ENCODE measurements at places on chromosomes 2 and 18.

DNA sequence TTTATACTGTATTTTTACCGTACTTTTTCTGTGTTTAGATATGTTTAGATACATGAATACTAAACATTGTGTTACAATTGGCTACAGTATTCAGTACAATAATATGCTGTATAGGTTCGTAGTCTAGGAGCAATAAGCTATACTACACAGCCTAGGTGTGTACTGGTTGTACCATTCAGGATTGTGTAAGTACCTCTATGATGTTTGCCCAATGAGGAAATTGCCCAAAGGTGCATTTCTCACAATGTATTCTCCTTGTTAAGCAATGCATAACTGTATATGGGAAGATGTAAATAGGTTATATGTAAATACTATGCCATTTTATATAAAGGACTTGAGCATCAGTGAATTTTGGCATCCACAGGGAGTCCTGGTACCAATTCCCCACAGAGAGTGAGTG, 10.7 kb downstream of the EIF2AK2 start:
- DNase-seq, result no peak

DNA sequence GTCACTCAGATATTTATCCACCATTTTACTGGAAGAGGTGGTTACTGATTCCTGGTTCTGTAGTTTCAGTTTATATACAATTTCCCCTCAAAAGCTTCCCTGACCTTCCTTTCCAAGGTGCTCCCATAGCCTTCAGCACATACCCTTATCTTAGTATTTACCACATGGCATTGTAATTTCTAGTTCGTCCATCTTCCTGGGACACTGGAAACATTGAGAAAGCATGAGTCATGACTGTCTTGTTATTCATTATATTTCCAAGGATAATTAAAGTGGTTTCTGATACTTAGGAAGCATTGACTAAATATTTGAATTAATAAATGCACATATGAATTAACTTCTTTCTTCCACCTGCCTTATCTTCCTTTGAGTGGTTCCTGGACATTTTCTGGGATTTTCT, 203.8 kb downstream of the ETAA1 start:
- no peak for DNase-seq

DNA sequence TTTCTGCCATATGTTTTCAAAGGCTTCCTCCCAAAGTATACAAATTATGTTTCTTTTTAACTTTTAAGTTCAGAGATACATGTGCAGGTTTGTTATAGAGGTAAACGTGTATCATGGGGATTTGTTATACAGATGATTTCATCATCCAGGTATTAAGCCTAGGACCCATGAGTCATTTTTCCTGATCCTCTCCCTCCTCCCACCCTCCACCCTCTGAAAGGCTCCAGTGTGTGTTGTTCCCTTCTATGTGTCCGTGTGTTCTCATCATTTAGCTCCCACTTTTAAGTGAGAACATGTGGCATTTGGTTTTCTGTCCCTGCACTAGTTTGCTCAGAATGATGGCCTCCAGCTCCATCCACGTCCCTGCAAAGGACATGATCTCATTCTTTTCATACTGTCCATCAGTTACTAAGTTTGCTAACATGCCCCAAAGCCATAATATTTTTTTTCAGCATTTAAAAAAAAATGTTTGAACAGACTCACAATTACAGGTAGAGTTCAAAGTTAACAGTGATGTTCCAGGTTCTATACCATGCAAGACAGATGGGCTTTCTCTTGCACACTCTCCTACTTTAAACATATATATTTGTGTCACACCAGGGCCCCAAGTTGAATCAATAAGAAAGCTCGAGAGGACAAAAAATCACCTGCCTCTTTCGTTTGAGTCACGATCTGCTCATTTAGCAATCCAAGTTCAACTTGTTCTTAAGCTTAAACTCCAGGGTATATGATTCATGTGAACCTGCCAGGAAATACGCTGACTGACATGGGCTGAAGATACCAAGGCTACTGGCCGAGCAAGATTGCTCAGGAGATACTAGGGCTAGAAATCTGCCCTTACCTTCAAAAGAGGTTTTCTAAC, 77.6 kb downstream of the AP1S3 start:
- DNase-seq, result no peak

GRCh38 chr2:150866431-150866830, 379.0 kb upstream of the RND3 start:
- no peak for DNase-seq

- no peak for DNase-seq
Measured at GRCh38 chr18:51137026-51137729, 60.3 kb downstream of the MEX3C start.

- no peak for DNase-seq
Measured at GRCh38 chr2:223122781-223123180, 70.8 kb downstream of the KCNE4 start.

GRCh38 chr2:63189026-63189425, 138.4 kb downstream of the OTX1 start:
- no peak for DNase-seq

DNA sequence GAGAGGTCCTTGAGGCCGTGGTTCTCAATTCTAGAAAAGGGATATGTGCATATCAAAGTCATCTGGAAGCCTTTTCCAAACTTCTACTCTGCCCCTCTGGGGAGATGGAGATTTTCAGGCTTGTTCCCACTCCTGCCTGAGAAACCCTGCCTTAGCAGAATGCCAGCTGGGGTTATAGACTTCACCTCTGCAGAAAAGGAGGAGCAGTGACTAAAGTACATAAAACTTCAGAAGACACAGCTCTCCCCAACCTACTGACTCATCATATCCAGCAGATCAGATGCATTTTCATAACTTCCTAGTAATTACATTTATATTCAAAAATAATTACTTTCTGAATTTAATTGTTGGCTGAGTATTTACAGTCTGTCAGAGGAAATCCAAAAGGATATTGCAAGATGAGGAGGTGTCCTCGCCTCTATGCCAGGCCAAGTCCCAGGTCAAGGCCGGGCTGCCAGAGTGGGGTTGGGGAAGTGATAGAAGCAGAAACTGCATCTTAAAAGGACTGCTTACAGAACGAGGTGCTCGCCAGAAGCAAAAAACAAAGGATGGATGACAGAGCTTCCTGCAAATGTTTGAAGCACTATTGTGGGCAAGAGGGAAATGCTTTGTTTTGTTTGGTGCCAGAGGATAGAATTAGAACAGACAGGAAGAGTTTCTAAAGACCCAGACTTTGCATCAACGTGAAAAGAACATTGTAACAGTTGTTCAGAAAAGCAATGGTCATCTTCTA, 75.6 kb upstream of the APCDD1 start:
- peak; percentile 20 for DNase-seq

DNA sequence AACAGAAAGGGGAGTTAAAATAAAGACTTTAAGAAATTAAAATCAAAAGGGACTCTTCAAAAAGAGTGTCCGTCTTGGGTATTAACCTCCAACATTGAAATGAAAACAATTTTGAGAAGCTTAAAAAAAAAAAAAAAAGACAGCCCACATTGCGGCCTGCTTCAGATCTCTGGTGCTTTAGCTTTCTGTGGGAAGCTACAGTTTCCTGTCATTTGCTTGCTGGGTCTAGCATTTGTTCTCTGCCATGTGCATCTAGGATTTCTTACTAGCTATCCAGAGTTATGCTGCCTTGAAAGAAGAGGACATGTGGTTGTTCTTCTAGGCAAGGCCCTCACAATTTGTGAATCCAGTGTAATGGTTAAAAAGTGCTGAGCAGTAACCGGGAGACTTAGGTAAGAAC, 375.3 kb downstream of the SLC4A3 start:
- DNase-seq, result no peak

DNA sequence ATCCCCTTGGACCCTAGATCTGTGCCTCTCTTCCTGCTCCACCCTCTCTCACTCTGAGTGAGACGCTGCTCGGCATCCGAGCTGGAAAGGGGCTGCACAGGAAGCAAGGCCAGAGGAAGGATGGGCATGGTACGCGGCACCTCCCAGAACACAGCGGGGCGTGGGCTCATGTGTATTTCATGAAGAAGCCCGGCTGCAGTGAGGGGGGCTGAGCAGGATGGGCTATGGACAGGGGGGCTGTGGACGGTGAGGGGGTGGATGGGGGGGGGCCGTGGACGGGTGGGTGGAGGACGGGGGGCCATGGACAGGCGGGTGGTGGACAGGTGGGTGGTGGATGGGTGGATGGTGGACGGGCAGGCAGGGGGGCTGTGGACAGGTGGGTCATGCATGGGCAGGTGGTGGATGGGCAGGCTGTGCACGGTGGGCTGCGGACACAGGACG, 28.5 kb downstream of the SLC66A2 start:
- DNase-seq, result no peak

GRCh38 chr2:225434014-225434413, 34.5 kb downstream of the NYAP2 start:
- DNase-seq, result no peak

DNA sequence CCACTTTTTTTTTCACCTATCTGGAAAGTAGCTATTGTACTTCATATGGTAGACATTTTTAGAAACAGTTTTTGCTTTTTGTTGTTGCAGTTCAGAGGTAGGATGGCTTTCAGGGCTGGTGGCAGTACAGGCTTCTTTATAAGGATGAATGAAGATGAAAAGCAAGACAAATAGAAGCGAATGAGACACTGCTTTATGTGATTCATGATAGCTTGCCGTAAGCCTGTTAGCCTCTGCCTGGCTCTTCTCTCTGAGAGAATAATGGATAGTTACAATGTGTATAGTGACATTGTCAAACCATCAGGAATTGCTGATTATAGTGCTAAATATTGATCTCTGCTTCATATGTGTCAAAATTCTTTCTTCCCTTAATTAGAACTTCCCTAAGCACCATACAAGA, 173.7 kb downstream of the NR4A2 start:
- DNase-seq, result no peak

GRCh38 chr18:60585670-60586069, 213.1 kb upstream of the MC4R start:
- DNase-seq, result no peak

DNA sequence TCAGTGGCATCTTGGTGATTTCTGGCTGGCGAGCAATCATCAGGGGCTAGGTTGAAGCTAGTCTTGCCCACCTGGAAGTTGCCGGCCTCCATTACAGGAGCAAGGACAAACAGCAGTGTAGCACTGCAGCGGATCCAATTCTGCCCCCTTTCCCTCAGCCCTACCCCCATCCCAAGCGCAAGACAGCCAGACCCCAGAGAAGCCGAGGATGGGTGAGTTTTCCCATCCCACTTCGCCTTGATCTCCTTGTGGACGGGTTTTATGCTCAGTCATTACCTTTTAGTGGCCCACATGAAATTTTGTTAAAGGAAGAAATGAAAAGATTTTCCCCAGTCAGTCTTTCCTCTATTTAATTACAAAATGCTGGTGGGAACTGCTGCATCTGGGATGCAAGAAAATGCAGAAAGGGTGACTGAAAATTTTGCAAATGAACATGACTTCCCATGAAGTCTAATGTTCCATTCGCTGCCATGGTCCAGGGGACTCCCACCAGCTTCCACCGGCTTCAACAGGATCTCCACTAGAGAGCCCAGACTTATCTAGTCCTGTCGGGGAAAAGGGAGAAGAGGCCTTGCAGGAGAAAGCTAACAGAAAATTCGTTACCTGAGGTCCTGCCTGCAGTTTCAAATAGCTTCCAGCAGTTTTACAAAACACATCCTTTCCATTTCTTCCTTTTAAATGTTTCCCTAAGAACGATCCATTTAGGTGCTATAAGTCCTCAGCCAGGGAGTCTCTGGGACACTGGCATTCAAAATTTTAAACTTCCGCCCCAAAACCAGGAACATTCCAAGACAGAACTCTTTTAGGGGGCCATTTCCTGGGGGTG, 1.9 kb upstream of the HOXD9 start:
- no peak for DNase-seq

DNA sequence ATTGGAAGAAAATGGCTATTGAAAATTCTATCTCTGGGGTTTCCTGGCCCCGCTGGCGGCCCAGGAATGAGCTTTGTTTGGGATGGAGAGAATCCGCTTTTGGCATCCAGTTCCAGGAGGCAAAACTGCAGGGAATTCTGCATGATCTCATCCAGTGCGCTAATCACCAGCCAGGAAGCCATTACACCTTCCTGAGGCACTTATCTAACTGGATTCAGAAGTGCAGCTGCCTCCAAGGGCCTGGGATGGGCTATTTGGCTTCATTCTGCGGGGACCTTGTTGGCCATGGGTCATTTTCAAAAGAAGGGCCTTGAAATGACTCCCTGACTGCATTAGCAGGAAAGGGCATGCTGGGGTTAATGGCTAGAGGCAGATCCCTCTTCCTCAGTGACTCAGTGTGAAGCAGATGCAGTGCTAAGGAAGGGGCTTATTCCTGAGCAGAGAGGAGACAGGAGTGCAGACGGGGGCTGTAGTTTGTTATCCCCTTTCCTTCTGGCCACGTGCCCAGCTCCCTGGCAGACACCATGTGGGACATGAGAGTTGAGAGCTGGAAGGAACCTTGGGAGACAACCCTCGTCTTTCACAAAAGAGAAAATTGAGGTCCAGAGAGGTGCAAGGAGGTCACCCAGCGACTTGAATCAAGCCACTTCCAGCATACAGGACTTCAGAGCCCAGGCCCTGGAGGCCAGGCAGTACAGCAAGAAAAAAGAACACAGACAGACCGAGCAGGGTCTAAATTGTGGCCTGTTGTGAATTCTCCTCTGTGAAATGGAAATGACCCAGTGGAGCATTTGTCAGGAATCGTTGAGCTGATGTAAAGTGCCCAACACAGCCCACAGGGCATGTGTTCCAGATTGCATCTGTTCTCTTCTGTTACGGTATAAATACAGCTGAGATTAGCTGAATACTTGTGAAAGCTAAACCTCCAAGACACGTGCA, 161.8 kb downstream of the PRKCE start:
- DNase-seq, result no peak

GRCh38 chr18:30527226-30527625, 515.3 kb downstream of the DSC3 start:
- no peak for DNase-seq

DNA sequence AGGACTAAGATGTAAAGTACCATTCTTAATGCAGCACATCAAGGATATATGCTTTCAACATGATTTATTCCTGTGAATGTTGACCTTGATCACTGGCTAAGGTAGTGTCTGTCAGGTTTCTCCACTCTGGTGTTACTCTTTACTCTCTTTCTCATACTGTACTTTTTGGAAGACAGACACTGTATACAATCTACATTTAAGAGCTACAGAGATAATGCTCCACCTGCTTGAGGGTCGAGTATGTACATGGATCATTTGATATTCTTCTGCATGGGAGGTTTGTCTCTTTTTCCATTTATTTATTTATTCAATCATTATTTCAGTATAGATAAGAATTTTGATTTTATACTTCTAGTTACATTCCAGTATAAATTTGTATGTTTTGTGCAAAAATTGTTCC, 199.5 kb upstream of the RGPD4 start:
- no peak for DNase-seq

GRCh38 chr2:237588044-237588696, 2.4 kb downstream of the RAB17 start:
- no peak for DNase-seq

DNA sequence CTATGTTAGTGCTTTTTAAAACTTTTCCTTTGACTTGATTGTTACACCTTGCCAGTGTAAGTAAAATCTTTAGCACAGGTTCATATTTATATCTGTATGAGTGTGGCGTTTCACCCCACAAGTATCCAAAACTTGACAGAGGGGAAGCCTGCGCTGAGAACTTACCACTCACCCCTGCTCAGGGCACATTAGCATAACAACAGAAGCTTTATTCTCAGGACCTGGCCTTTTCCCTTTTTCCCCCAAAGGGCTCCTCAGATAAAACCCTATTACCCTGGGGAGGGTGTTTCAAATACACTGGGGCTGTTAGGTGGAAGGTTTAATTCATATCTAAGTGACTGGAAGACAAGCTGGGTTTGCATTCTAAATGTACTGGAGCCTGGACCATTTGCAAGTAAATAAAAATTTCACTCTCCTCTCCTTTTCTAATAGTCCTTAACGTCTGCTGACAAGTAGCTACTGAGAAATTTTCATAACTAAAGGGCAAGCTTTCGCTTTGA, 276.6 kb downstream of the RNF152 start:
- no peak for DNase-seq

GRCh38 chr2:15223887-15224286, 337.2 kb downstream of the NBAS start:
- DNase-seq, result no peak
